ENCODE measurements at places on chromosomes 4 and X.
A peak's percentile ranks its signal among the peaks of the same experiment; 100 is the strongest.

GRCh38 chr4:23332313-23332712, 557.5 kb downstream of the PPARGC1A start:
- DNase-seq, result no peak

DNA sequence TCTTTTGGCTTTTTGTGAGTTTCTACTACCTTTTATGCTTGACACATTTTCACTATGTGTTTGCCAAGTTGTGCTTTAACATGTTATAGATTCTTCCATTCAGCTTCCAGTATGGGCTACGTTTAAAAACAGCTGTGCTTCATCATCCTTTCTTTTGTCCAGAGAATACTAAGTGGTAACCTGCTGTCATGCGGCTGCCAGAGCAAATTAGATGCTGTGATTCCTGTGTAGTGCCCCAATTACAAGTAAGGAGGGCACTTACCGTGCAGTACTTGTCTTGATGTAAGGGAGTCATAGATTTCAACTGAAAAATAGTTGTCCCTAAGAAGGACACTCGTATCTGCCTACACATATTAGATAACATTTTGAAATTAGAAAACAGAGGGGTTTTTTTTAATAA, 531.8 kb upstream of the GALNTL6 start:
- DNase-seq, result no peak

DNA sequence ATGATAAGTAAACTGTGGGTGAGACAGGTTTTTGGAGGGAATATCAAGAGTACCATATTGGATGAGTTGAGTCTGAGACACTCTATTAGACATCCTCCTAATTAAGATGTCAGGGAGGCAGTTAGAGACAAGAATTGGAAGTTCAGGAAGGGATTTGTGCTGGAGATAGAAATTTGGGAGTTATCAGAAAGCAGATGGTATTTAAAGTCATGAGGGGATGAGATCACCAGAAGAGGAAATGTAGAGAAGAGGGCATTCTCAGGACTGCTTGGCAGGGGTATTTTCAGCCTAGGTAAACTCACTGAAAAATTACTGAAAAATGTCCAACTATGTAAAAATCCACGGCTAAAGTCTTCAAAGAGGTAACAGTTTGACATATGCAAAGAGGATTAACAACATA, 161.6 kb upstream of the PGRMC2 start:
- DNase-seq, result no peak

DNA sequence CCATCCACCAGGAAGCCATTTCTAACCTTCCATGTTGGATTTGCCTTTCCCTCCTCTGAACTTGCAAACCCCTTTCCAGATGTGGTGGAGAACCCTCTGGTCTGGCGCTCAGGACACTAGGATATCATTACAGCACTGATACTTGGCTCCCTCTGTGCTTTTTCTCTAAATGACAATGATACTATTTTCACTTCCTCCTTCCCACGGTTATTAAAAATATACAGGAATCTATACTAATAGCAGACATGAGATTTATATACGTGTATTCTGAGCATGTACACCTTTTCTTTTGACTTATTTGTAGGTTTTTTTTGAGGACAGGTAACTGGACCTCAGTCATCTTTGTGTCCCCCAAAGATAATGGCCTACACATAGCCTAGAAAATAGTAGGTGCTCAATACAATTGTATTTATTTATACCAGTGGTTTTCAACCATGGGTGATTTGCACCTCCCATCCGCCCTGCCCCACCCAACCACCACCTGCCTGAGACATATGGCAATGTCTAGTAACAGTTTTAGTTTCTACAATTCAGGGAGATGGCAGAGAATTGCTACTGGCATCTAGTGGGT, 60.4 kb upstream of the PLAC8 start:
- no peak for DNase-seq

- DNase-seq, result no peak
Observed at GRCh38 chr4:72313121-72313520, 255.9 kb downstream of the ADAMTS3 start.

- DNase-seq, result no peak
Observed at GRCh38 chr4:3481113-3481531, 18.0 kb downstream of the DOK7 start.

GRCh38 chrX:72142794-72143608, 11.3 kb upstream of the RTL5 start:
- no peak for DNase-seq

DNA sequence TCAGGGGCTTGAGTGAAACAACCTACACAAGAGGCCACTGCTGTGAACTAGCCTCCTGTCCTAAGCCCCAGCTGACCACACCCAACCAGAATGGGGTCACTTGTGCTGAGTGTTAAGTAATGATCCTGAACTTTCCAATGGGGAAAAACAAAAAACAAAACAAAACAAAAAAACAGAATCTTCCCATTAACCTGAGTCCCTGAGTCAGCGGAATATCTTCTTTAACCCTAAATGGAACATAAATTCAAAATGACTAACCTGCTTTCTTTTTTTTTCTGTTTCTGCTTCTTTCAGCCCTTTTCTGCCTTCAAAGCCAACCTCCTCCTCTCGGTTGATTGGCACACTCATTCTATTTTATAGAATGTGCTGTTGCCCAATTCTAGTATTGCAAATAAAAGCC, 31.2 kb upstream of the MAGEA8 start:
- no peak for DNase-seq

DNA sequence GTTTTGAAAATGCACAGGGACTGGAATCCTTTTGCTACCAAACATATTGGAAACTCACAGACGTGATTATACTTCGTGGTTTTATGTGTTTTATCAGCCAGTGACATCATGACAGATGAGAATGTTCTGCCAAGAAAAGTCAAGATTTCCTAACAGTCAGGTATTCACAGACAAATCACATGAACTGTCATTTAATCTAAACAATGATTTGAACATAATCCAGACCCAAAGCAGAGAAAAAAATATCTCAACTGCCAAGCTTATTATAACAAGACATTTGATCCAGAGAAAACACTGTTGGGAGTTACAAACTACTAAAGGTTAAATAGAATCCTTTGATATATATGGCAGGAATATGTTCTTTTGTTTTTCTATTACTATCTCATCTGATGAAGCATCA, 635.9 kb upstream of the FRG1 start:
- DNase-seq, result no peak

DNA sequence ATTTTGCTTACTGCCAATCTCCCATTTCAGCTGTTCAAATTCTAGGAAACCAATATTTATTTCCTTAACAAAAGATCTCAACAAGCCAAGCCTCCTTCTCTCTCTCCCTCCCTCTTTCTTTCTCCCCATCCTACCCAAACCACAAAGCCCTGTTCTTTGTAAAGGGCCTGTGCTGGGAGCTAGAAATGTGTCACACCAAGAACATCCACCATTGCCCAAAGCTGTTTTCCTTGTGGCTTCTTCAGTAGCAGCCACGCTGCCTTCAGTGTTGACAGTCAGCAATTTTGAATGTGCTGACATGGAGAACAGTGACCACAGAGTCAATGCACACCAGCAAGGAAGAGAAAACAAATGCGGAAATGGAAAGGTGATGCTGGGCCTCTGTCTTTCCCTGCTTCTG, 203.0 kb downstream of the MAML3 start:
- DNase-seq, result no peak

GRCh38 chr4:142155347-142155746, 519.0 kb downstream of the IL15 start:
- no peak for DNase-seq

DNA sequence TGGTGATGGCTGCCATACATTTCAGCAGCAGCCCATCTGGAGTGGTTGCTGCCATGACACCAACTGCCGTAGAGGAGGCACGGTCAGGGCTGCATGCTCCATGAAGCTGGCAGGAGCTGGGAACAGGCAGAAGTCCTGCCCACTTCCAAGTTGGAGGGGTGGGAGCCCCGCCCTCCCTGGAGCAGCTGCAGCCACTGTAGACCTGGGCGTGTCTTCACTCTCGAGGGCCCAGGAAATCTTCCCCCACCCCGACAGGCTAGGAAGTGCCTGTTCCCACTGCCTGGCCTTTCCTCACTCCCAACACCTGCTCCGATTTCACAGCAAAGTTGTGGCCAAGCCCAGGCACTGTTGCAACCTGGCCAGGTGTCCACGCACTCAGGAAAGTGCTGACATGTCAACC, 42.3 kb downstream of the NALF2 start:
- DNase-seq, result no peak

DNA sequence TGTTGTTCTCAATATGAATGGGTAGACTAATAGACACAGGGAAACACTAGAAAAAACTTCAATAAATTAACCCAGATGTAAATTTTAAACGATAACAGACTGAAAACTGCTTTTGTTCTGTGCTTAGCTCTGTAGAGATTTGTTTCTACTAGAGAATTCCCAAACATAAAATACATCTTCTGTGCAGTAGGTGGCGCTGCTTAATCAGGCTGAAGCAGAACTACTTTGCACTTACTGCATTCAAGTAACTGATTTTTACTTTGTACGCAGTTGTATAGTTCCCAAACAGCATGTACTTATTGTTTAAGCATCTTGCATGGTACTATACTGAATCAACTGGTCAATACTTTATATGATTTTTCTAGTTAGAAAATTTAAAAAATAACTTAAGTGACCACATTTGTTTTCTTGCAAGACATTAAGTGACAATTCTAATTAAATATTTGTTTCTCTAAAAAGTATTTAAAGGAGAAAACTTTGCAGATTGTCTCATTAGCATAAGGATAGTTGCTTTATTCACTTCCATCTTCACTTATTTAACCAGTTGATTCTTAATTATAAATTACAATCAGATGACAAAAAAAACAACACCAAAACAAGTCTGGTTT, 490.6 kb downstream of the IL15 start:
- peak; percentile 85 for DNase-seq

DNA sequence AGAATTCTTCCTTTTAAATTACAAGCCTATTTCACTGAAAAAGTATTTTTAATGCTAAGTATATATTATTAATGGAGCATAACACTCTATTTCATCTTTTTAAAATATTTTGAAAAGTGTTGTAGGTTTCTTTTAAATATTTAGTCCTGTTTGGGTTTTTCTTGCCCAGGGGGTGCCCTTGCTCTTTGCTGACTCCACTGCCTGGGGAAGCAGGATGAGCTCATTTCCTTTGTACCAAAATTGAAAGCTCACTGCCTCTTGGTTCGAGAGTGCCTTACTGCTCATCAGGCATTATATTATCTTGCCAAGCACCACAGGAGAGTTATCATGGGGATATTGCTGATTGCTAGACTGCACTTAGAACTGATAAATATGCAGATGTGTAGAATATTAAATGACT, 819.2 kb downstream of the PCDH18 start:
- DNase-seq, result peak; percentile 49

GRCh38 chr4:3305610-3306371, 13.0 kb downstream of the RGS12 start:
- peak; percentile 60 for DNase-seq

DNA sequence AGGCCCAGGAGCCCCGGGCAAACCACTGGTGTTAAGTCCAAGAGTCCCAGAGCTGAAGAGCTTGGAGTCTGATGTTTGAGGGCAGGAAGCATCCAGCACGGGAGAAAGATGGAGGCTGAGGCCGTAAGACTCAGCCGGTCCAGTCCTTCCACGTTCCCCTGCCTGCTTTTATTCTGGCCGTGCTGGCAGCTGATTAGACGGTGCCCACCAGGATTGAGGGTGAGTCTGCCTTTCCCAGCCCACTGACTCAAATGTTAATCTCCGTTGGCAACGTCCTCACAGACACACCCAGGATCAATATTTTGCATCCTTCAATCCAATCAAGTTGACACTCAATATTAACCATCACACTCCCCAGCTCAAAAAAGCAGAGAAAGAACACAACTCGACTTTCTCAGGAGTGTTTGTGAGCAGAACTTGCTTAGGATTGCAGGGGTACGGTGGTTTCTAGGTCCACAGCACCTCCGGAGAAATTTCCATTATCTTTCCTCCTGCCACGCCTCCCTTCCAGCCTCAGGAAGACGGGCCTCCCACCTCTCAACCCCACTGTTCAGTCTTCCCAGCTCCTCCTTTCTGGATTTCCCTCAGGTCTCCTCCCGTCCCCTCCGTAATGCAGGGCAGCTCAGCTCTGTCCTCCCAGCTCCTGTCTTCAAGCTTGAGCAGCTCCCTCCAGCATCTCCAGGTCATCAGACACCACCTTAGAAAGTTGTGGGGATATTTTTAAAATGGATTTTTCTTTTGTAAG, 13.3 kb upstream of the TMEM271 start:
- DNase-seq, result no peak

DNA sequence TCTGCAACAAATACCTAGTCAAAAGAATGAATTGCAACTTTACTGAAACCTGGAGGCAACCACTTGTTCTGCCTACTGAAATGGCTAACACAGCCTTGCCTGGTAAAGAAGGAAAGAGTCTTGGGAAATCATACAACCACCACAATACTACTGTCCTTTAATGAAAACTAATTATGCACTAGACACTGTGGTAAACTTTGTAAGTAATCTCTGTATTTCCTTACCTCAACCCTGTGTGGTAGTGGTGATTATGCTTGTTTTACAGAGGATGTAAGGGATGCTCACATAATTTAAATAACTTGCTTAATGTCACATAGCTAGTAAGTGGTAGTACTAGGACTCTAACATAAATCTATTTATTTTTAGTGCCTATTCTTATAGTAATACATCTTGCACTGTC, 44.7 kb downstream of the TMEM156 start:
- no peak for DNase-seq

- no peak for DNase-seq
Observed at GRCh38 chr4:138697851-138698250, 317.7 kb upstream of the NOCT start.

GRCh38 chr4:158182736-158183135, 9.9 kb upstream of the GASK1B start:
- peak; percentile 53 for DNase-seq

- no peak for DNase-seq
Observed at GRCh38 chrX:131816551-131817136, 206.5 kb upstream of the STK26 start.

GRCh38 chr4:139642364-139642763, 23.3 kb upstream of the MGST2 start:
- DNase-seq, result no peak

GRCh38 chrX:72572248-72573157, at the start of gene HDAC8:
Gene HDAC8, minus strand, starts transcription at chrX:72572843. Its CDS starts 82 bp downstream, at chrX:72572761.
- peak; percentile 71 for DNase-seq

- no peak for DNase-seq
Observed at GRCh38 chr4:41305476-41305875, 48.7 kb downstream of the UCHL1 start.

DNA sequence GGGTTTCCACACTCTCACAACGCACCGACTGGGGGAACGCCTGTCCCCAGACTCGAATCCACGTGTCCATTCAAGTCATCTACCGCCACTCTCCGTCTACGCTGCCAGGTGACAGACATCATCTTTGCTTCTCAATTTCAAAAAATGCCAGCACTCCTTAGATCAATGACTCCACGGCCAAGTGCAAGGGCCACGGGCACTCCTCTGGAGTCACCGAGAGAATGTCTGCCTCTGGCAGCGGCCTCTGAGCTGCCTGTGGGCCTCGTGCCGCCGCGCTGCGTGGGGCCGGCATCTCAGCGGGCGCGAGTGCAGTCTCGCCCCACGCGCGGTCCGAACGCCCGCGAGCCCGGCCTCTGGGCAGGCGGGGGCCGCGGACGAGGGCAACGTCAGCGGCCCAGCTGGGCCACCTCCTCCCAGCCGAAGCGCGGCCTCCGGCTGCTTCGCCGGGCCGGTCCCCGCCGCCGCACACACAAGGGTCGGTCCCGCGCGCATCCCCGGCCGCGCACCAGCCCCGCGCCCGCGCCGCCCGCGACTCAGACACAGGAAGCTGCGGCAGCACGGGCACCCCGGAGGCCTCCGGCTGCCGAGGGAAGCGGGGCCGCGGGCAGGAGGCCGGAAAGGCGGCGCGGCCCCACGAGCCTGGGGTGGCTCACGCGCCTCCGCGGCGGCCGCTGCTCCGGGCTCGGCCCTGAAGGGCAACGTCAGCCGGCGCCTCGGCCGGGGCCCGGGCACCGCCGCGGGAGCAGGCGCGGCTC, 450 bp downstream of the ACSL1 start:
- peak; percentile 64 for DNase-seq

Data from head of caudate nucleus (tissue), 42 donors.